Activated CD4-positive, alpha-beta T cell treated with anti-CD3 and anti-CD28 coated beads, Interleukin-2, amount 10 ng/mL, durations not matched to agents 24 days and 14 days (primary cell): ENCODE measurements at places on chromosomes 4 and X.
A peak's percentile ranks its signal among the peaks of the same experiment; 100 is the strongest.

DNA sequence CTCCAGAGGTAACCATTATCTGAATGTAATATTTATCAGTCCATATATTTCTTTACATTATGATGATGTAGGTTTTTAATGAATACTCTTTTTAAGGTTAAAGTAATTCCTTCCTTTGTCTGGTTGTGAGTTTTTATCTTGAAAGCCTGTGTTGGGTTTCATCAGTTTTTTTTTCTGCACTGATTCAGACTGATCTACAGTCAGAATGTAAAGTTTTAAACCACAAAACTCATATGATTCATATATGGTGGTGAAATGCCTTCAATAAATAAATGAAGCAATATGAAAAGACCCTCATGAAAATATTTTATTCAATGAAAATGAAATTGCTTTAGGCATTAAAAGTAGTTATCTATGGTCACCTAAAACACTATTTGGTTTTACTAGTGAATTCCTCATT lies 47.1 kb downstream of the SORBS2 start:
- DNase-seq = no peak

DNA sequence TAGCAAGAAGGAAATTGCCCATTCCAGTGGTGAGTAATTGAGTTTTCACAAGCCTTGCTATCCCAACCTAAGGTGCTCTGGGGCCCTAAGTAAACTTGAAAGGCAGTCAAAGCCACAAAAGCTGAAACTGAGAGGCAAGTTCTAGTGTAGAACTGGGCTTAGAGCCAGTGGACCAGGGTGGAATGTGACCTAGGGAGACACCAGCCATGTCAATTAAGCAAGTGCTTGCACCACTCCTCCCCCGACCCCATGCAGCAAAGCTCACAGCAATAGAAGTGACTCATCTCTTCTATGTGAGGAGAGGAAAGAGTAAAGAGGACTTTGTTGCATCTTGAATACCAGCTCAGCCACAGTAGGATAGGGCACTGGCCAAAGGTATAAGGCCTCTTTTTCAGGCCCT lies 486.1 kb upstream of the POU3F4 start:
- no peak for DNase-seq

- DNase-seq = no peak
These were observed 107.8 kb downstream of the SORCS2 start for GRCh38 chr4:7299908-7300710.

DNA sequence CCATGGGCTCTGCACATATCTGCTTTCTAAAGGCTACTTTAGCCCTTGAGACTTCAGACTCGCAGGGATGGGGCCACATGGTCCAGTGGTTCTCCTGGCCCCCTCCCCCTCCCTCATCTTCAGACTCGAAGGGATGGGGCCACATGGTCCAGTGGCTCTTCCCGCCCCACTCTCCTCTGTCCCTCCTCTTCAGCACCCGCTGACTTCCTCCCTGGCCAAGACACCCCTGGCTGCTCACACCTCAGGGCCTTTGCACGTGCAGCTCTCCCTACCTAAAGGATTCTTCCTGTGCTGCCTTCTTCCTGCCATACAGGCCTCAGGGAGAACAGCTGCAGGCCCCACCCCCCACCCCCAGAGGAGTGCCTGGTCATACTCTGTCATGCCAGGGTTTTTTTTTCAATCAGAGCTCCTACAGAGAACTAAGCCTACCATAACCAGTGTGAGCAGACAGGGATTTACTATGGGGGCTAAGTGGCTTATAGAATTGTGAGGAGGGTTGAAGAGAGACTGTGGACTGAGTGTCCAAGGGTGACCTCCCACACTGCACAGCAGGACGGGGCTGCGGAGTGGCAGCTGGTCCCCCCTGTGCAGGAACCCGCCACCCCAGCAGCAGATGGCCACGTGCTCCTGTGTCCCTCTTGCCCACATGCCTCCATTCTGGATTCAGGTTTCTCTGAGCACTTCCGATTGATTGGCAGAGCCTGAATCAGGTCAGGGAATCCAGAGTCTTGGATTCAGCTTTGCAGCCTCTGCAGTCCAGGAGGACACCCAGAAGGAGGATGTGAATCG lies 6.1 kb upstream of the SPON2 start:
- DNase-seq = no peak

- no peak for DNase-seq
These were observed 239.7 kb upstream of the AGA start for GRCh38 chr4:177681902-177682301.

- DNase-seq = peak; percentile 78
These were observed 55.0 kb upstream of the BMP2K start for GRCh38 chr4:78720994-78721677.

DNA sequence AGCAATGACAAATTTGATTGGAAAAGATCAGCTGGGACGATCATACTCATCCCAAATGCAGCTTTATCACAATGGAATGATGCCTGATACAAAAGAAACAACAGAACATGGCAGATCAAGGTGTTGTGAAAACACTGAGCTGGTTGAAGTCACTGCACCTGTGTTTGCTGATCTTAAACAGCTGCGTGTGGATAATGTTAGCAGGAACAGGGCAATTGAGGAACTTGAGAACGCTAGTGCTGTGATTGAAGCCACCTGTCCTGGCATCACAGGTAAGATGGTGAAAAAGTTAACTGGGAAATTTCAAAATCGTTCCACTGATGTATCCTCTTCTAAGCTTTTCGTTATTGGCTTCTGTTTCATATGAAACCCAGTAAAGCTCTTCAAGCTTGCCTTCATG lies 27.4 kb upstream of the SOD3 start:
- DNase-seq = no peak

GRCh38 chr4:7697343-7697742 lies 242.3 kb downstream of the AFAP1 start:
- DNase-seq = no peak

- no peak for DNase-seq
These were observed 14.6 kb downstream of the ATP10D start for GRCh38 chr4:47499700-47500099.

DNA sequence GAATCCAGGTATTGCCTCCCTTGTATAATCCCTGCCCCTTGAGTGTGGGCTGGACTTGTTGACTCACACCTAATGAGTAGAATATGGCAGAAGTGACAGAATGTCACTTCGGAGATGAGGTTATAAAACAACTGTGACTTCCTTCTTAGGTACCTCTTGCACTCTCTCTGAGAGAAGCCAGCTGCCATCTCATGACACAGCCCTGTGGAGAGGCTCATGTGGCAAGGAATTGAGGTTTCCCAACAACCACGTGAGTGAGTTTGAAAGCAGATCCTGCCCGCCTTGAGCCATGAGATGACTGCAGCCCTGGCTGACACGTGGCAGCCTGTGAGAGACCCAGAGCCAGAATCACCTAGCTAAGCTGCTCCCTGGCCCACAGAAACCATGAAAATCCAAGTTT lies 13.5 kb downstream of the ASB11 start:
- DNase-seq = peak; percentile 60

GRCh38 chr4:101418055-101418454 lies 70.7 kb upstream of the PPP3CA start:
- DNase-seq = peak; percentile 90
